ENCODE measurements at places on chromosomes 16 and 17.

- DNase-seq = no peak
Observed at GRCh38 chr17:18981642-18982424, 22.7 kb downstream of the FAM83G start.

DNA sequence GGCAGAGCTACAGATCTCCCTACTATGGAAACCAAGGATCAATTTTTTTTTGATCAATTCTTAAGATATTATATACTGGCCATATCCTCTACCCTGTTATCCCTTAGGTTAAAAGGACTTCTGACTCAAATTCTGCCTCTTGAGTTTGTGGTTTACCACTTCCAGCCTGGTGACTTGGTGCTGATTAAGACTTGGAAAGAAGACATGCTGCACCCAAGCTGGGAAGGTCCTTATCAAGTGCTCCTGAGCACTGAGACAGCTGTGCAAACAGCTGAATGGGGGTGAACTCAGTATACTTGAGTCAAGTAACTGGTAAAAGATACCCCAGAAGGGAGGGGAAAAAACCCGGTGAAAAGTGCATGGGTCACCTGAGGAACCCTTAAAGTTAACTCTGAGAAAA is 20.5 kb upstream of the SPACA3 start:
- no peak for DNase-seq

GRCh38 chr17:15321556-15322251 is 19.7 kb downstream of the TEKT3 start:
- no peak for DNase-seq

DNA sequence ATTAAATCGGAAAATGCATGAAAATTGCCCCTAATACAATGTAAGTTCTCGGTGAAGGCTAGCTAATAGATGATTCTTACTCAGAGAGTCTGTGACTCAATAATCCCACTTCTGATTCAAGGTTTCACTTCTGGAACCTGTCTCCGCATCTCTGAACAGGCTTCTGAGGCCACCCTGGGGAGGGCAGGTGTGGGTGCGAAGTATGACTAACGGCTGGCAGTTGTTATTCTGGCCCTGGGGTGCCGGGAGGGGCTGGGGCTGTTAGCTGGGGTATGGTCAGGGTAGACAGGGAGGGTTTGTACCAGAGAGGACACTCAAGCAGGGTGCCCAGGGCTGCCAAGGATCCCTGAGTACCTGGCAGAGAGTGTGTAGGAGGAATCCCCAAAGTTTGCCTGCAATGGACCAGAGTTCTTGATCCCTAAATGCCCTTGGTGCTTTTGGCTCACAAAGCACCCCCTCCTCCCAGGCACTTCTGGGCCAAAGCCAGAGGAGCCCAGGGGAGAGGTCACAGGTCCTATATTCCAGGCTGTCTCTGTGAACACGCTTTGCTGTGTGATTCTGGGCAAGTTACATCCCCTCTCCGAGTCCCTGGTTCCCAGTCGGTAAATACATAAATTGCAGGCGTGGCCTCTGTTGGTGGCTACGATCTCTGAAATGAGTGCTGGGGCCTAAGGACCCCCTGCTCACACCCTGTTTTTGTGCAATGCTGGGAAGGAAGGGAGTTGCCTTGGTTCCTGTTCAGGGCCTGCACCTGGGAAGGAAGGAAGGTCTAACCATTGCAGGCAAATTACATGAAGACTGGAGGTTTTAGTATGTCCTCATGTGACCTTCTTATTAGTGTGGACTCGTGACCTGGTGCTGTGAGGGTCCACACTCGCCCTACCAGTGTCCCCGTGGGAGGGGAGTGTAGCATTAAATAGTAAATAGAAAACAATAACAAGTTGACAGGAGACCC is 49.9 kb upstream of the CPNE2 start:
- DNase-seq = peak; percentile 80

GRCh38 chr17:30239089-30239462 is 3.6 kb upstream of the SLC6A4 start:
- DNase-seq = no peak

DNA sequence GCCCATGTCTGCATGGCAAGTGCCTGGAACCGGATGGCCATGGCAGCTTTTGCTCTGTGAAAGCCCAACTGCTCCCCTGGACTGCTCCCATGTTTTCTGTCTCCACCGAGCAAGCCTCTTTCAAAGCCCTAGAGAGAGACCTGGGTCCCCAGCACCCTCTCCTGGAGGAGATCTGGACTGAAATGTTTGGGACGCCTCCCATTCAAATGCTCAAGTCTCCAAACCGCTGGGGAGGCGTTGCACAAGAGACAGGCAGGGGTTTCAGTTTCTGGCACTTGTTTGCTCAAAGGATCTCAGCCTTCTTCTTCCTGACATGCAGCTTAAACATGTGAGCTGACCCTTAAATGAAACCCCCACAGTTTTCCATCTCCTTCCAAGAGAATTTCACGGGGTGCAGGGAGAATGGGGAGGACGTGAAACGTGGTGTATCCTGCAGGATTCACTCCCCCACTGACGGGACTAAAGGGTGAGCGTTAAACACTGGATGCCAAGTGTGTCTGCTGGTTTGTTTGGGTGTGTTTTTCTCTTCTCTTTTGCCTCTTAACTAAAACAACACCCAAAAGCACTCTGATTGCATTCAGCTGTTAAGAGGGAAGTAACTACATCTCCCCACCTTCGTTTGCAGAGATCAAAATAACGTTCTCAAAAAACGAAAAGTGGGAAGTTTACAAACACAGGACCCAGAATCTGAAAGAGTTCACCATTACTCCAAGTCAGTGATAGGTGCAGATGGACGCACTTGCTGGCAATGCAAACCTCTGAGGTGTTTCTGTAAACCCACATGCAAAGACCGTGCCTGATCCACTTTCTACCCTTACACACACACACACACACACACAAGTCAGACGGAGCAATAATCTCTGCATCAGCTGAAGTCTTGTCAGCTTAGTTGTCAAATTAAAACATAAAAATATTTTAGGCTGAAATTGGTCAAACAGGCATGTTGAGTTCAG is 256.9 kb downstream of the C16orf95 start:
- DNase-seq = no peak

DNA sequence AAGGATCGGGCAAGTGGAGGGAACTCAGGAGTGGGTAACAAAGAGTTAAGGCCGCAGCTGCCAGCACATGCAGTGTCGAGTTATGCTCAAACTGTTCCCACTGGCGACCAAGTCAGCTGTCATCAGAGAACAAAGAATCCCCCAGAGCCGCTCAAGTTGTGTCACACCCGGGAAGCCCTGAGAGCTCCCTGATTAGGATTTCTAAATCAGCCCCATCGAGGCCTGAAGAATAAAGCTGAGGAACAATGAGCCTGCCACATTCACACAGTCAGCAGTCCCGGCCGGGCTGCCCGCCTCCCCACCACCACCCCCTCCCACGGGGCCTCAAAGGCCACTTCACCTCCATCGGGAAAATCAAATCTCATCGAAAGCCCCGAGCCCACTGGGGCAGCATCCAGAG is 84.5 kb downstream of the SOX9 start:
- DNase-seq = no peak
